ENCODE measurements at places on chromosomes 4 and X. TPM values are rescaled to one million over a fixed set of nuclear protein-coding genes. Genes with fewer than 3 reads are reported as not detected.

ASB12 gene
- not detected for total RNA-seq

RAB41 gene
- not detected for total RNA-seq

USP17L10 gene
- not detected for total RNA-seq

P2RY8 gene
- 0.06 TPM for total RNA-seq

KCNIP4 gene
- not detected for total RNA-seq

GAGE2A gene
- total RNA-seq, result not detected

SH3D19 gene
- total RNA-seq, result 22.9 TPM

TENM3 gene
- 1.6 TPM for total RNA-seq

SLIT2 gene
- total RNA-seq, result not detected

PABPC5 gene
- not detected for total RNA-seq

DCHS2 gene
- total RNA-seq, result 0.01 TPM

THOC2 gene
- 36.1 TPM for total RNA-seq

USP17L18 gene
- total RNA-seq, result not detected

ETDB gene
- total RNA-seq, result not detected

MAGEC3 gene
- total RNA-seq, result not detected

ARR3 gene
- total RNA-seq, result not detected

GPC3 gene
- total RNA-seq, result not detected

LRRC66 gene
- total RNA-seq, result 0.18 TPM

HTR2C gene
- total RNA-seq, result not detected

CT83 gene
- total RNA-seq, result not detected

ODAPH gene
- total RNA-seq, result not detected

TRIM2 gene
- total RNA-seq, result 1.4 TPM

ADAM29 gene
- not detected for total RNA-seq

KLB gene
- 0.14 TPM for total RNA-seq

RASGEF1B gene
- 0.06 TPM for total RNA-seq
